Activated CD8-positive, alpha-beta memory T cell treated with anti-CD3 and anti-CD28 coated beads for 1 hour (primary cell): ENCODE measurements at places on chromosomes 12 and 14.

DNA sequence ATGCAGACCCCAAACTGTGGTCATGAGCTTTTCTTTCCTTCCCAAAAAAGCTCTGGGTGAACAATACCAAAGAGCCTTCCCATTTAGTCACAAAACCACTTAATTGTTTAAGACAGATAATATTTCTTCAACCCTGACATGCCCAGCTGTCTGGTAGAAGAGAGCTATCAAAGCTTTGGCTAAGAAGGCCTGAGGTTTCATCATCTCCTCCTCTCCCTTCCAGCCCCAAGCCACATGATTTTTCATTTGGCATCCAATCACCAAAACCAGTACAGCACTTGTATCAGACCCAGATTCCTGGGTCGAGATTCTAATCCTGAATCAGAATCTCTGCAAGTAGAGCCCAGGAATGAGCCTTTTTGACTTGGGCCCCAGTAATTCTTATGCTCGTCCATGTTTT, 199.6 kb upstream of the TMEM260 start:
- no peak for DNase-seq

- DNase-seq = no peak
Measured at GRCh38 chr12:68638721-68639395, 28.2 kb downstream of the RAP1B start.

GRCh38 chr12:113996026-113996425, 29.9 kb upstream of the RBM19 start:
- no peak for DNase-seq

DNA sequence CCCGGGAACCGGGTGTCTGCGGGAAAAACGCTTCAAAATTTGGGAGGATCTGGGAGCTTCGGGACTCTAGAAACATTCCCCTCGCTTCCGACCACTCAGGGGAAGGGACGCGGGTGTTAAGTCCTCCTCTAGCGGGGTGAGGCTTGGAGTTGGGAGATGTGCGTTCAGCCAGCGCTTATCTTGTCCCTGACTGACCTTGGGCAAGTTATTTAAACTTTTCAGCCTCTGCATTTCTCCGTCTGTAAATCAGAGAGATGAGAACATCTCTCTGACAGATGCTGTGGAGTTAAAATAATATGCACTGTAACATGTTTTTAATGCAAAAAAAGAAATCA, 76.9 kb upstream of the ANO4 start:
- DNase-seq = no peak

GRCh38 chr14:22843123-22843925, 6.9 kb downstream of the MMP14 start:
- no peak for DNase-seq

DNA sequence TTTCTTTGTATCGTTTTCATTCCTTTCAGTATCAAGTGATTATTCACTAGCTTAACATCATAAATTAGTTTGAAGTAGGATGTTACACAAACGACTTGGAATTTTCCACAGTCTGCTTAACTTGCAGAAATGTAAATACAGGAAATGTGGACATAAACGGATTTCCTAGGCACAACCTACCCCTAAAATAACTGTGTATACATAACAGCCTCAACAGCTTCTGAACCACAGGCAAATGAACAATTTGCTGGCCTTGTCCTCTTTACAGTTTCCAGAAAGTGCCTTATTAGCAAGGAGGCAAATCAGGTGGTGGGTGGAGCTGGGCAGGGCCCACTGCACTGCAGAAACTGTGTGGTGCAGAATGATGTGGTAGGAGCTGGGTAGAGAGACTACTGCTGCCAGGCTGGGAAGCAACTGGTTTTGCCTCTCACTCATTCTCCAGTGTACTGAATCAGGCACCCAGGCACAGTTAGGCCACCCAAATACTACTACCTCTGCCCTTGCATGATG, 14.1 kb downstream of the DRAM1 start:
- DNase-seq = no peak

- no peak for DNase-seq
Measured at GRCh38 chr14:67221248-67221981, 19.8 kb upstream of the PALS1 start.

- DNase-seq = no peak
Measured at GRCh38 chr12:87511371-87511770, 517.8 kb downstream of the C12orf50 start.

GRCh38 chr12:34356233-34356987, 334.1 kb downstream of the ALG10 start:
- DNase-seq = no peak

- DNase-seq = no peak
Measured at GRCh38 chr14:68541178-68541896, 251.5 kb downstream of the ZFP36L1 start.

DNA sequence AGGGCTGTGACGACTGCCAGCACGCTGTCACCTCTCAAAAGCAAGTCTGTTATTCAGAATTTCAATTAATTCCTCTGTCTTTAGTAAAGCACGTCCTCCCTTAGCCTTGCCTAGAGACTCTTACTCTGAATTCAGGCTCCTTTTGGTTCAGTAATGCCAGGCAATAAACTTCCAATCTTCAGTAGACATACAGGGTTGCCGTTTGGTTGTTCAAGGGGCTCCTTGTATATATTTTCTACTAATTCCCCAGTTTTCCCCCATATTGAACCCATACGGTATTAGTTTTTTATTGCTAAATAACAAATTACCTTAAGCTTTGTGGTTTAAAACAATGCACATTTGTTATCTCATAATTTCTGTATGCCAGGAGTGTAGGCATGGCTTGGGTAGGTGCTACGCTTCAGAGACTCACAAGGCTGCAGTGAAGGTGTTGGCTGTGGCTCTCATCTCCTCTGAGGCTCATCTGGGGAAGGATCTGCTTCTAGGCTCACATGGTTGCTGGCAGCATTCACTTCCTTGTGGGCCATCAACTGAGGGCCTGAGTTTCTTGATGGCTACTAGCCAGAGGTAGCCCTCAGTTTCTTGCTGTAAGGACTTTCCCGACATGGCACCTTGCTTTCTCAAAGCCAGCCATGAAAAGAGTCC, 7.3 kb upstream of the CLECL1 start:
- DNase-seq = no peak

GRCh38 chr14:95039259-95039992, 117.9 kb downstream of the DICER1 start:
- no peak for DNase-seq

- peak; percentile 18 for DNase-seq
Measured at GRCh38 chr12:52221912-52222457, 11.1 kb upstream of the KRT7 start.
